NCI-H774 (cell line): ENCODE measurements at places on chromosomes 3 and 15.

GRCh38 chr15:40952301-40952900 is 870 bp upstream of the CHAC1 start:
- no peak for DNase-seq

DNA sequence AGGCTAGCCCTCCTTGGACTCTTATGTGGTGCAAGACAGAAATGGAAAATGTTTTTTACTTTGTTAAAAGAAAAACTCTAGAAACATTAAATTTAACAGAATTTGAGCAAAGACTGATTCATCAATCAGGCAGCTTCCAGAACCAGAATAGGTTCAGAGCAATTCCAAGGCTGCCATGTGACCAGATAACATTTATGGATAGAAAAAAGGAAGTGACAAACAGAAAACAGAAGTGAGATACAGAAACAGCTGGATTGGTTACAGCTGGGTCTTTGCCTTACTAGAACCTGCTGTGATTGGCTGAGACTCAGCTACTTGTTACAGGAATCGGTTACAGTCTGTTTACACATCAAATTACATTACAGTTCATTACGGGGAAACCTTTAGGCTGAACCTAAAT is 22.5 kb upstream of the OTOL1 start:
- no peak for DNase-seq

GRCh38 chr3:127255516-127255915 is 32.3 kb downstream of the PRR20G start:
- DNase-seq, result no peak

- no peak for DNase-seq
Measured at GRCh38 chr3:64681827-64682226, 6.0 kb downstream of the ADAMTS9 start.

GRCh38 chr3:148861277-148861869 is 3.7 kb upstream of the CPA3 start:
- peak; percentile 52 for DNase-seq

DNA sequence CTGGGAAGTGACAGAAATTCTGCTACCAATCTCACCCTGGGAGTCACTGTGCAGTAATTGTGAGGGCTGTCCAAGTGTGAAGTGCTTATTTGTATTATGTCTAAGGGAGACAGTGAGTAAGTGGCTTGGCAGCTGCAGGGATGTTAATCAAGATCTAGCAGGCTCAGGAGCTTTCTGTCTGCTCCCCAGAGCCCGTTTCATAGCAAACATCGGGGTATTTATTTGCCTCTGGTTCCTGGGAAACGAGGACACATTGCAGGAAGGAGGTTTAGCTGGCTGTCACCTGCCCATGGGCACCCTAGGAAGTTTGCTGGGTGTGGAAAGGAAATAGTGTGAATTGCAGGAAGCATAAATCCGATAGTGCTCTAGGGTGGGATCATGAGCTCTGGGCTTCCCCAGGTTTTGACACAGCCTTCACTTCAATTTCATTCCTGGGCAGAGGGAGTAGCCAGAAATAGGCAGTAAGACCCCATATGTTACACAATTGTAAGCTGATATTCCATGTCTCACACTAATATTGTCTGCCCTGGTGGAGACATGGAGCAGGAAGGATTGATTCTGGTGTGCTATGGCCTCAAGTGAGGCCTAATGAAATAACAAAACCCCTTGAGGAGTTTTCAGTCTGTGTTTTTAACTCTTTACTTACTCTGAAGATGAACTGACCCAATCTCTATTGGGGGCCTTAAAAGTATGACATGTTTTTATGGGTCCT is 74.1 kb upstream of the MITF start:
- DNase-seq, result peak; percentile 55

- no peak for DNase-seq
Measured at GRCh38 chr3:131995891-131996290, 38.9 kb downstream of the CPNE4 start.

DNA sequence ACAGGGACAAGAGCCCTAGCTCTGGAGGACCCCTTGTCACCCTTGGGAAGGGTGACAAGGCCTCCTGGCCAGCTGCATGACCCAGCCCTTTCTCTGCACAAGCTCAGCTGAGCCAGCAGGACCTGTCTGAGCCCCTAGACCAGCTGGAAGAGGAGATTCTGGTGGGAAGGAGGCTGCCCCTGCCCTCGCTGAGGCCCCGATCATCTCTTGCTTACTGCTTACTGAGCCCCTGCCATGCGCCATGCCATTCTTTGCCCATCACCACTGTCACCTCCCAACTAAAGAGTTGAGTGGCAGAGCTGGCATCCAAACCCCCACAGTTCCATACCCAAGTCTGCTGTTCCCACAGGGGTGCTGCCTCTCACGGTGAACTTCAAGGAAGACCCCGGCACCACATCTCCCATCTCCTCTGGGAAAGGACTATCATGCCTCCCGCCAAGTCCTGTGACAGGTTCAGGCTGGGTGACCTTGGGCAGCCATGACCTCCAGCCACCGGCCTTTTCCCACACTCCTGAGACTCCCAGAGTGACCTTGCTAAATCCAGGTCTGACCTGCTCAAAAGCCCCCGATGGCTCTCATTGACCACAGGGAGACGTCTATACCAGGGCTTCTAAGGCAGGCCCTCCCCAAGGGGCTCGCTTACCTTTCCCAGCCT is 34.0 kb downstream of the ACSBG1 start:
- no peak for DNase-seq

- DNase-seq, result no peak
Measured at GRCh38 chr3:171444001-171444690, 16.1 kb downstream of the TNIK start.

GRCh38 chr3:146912241-146913015 is 307.3 kb upstream of the PLSCR5 start:
- no peak for DNase-seq

- DNase-seq, result no peak
Measured at GRCh38 chr15:71153823-71154524, 38.7 kb downstream of the THSD4 start.

- no peak for DNase-seq
Measured at GRCh38 chr3:58620421-58620820, 43.2 kb upstream of the FAM107A start.

DNA sequence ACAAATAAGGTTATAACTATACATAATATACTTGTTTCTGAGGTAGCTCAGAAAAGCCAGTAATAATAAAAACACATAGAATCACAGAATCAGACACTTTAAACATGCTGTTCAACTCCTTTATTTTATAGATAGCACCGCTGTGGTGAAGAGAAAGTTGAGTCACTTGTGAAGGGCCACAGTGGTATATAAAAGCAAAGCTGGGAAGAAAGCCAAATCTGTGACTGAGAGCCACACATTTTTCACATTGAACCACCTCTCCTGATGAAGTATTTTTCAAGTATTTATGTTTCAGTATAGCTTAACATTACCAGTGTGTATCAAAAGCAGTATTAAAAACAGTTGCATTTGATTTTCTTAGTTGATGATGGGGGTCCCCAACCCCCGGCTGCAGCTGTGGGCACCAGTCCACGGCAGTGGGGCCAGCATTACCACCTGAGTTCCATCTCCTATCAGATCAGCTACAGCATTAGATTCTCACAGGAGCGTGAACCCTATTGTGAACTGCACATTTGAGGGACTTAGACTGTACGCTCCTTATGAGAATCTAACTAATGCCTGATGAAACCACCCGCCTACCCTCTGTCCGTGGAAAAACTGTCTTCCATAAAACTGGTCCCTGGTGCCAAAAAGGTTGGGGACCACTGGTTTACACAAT is 46.2 kb downstream of the TBL1XR1 start:
- peak; percentile 48 for DNase-seq

- DNase-seq, result no peak
Measured at GRCh38 chr3:49519296-49519695, 35.0 kb upstream of the BSN start.

- no peak for DNase-seq
Measured at GRCh38 chr3:141067206-141067974, 16.2 kb downstream of the SPSB4 start.

DNA sequence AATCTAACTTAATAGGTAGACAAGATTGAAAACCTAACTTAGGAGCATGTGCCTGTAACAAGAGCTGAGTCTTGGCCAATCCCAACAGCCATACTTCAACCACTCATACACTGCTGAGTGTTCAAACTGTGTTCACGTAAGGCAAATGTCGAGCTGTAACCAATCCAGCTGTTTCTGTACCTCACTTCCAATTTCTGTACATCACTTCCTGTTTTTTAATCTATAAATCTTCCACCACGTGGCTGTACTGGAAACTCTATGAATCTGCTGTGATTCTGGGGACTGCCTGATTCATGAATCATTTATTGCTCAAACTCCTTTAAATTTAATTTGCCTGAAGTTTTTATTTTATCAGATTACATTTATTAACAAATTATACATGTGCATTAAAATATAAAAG is 44.6 kb upstream of the NEDD4 start:
- no peak for DNase-seq

DNA sequence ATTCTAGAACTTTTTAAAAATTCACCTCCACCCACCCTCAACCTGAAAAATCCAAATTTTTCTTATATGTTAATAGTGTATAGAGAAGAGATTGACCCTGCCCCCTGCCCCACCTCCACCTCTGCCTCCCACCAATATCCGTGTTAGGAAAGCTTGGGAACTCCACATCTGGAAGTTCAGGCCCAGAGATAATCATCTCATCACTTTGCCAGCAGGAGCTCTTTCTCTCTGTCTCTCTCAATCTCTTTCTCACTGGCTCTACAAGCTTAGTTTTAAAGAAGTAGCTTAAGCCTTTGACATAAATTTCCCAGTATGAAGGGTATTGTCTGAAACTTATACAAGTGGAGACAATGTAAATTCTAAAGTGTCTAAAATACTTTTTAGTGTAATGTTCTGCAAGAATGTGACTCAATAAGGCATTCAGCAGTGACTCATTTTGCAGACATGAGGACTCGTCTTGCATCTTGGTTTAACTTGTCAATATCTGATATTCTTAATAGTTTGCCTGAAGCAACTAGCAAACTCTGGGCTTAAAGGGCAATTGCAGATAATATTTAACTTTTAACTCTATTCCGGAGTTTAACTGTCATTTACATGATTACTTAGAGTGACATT is 299.8 kb upstream of the EPHA3 start:
- no peak for DNase-seq
